Muscle of leg (tissue), 16 donors: ENCODE measurements at places on chromosomes 1 and 21. TPM values are rescaled to one million over a fixed set of nuclear protein-coding genes. Genes with fewer than 3 reads are reported as not detected.

The UBXN10 gene
- 0.22 TPM for total RNA-seq

The TAS1R2 gene
- total RNA-seq, result not detected

The LIN9 gene
- total RNA-seq, result 6.6 TPM

The BSND gene
- total RNA-seq, result not detected

The ELAPOR1 gene
- 0.27 TPM for total RNA-seq

The RNU1-4 gene
- 2,384 TPM for total RNA-seq

The VAMP4 gene
- 5.5 TPM for total RNA-seq

GRCh38 chr1:246039584-246039983, 467.5 kb downstream of the SMYD3 start:
- no peaks in the 10 kb centered on the region for H3K27me3 ChIP-seq
- H3K36me3 ChIP-seq, result no peaks in the 10 kb centered on the region
- H3K27ac ChIP-seq, result no peak overlapping the region
- no peak overlapping the region for H3K4me3 ChIP-seq
- DNase-seq, result peak; percentile 6

- DNase-seq, result no peak
- peaks cover 10% of the 10 kb centered on the region for H3K27me3 ChIP-seq
- no peaks in the 10 kb centered on the region for H3K4me1 ChIP-seq
- H3K36me3 ChIP-seq, result no peaks in the 10 kb centered on the region
These were observed 1.7 kb downstream of the F5 start for GRCh38 chr1:169584483-169585144.

DNA sequence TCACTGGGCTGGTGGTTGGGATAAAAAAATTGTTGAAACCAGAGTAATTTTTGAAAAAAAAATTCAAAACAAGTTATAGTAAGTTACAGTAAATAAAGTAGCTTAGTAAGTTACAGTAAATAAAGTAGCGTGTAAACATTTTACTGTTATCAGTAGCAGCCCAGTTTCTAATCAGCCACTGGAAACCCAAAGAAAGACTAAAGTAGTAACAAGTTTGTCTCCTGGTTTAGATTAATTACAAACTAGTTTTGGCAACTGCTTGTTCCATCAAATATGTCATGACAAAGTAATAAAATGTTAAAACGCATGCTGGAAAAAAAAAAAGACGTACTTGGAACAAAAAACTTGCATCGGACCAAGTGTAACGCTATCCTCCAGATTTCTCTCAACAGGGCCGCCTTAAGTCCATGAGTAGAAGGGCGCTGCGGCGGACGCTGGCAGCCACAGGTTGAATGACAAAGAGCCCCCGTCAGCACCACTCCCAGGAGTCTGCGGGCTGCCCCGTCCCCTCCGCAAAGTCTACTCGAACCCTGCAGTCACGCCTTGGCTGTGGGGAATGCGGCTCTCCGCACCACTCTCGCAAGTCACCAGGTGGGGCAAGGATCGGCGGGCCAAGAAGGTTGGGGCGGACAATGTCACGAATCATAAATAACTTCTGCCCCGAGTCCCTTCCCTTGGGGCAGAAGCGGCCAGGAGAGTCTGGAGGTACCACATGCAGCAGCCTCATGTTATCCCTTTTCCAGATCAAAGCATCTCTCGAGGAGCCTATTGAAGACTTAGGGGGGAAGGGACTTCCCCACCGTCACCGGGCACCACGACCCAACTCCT, 837 bp downstream of the SLC16A1 start:
- peak overlapping the region; percentile 94 for H3K4me3 ChIP-seq
- H3K27me3 ChIP-seq, result no peaks in the 10 kb centered on the region
- peak; percentile 68 for DNase-seq
- H3K4me1 ChIP-seq, result peaks cover 6% of the 10 kb centered on the region
- no peaks in the 10 kb centered on the region for H3K36me3 ChIP-seq

DNA sequence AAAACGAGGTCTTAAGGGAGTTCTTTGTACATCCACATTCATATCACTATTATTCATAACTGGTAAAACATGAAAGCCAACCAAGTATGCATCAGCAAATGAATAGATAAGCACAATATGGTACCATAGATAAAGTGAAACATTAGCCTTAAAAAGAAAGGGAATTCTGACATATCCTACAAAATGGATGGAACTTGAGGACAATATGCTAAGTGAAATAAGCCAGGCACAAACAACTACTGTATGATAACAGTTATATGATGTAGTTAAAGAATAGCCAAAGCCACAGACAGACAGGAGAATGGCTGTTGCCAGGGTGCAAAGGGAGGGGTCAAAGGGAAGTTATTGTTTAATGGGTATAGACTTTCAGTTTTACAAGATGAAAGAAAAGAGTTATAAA, 148.9 kb downstream of the EIF4G3 start:
- DNase-seq, result no peak
- no peaks in the 10 kb centered on the region for H3K36me3 ChIP-seq
- H3K4me3 ChIP-seq, result no peak overlapping the region
- no peak overlapping the region for H3K27ac ChIP-seq
- no peaks in the 10 kb centered on the region for H3K27me3 ChIP-seq

DNA sequence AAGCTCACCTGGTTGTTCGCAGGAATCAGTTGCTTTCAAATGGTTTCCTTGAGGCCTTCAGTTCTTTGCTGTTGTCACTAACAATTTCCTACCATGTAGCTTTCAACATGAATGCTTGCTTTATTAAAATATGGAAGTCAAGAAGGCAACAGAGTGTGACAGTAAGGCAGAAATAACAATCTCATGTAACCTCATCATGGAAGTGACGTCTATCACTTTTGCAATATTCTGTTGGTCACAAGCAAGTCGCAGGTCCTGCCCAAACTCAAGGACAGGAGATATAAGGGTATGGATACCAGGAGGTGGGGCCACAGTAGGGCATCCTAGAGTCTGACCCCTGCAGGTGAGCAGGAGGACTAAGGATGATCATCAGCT, 296.8 kb upstream of the ZP4 start:
- no peak for DNase-seq
- no peaks in the 10 kb centered on the region for H3K27me3 ChIP-seq
- H3K27ac ChIP-seq, result no peak overlapping the region
- no peak overlapping the region for H3K4me3 ChIP-seq
- no peaks in the 10 kb centered on the region for H3K4me1 ChIP-seq

DNA sequence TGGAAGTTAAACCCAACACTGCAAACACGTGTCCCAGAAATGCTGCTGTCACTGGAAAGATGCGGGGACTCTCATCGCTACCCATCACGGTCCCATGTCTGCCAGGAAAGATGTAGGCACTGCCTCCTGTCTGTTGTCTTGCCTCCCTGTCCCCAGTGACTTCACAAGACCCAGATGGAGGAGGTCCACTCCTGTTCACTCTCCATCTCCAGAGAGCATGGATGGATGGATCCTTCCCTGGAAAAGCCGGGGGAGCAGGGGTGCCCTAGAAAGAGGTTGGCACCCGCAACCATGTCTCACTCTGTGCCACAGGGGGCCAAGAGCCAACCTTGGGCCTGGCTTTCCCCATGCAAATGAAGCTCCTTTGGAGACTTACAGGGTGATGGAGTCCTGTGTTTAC, 135.5 kb downstream of the GLIS1 start:
- peaks cover 7% of the 10 kb centered on the region for H3K4me1 ChIP-seq
- DNase-seq, result no peak
- no peak overlapping the region for H3K27ac ChIP-seq
- H3K4me3 ChIP-seq, result no peak overlapping the region
- peaks cover 2% of the 10 kb centered on the region for H3K27me3 ChIP-seq

DNA sequence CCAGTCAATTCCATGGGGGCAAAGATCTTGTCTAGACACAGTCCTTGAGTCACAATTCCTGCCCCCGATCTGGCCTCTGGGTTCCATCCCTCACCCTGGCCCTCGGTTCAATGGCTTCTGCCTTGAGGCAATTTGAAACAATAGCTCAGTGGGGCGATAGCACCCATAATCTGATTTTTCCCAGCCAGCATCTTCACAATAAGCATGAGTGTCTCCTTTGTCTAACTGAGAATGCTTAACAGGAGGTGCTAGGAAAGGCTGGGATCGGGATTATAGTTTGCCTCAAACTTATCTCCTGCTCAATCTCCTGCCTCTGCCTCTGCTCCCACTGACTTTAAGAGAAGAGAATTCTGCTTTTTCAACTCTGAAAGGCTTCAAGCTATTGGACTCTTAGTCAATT, 293.9 kb upstream of the PROX1 start:
- H3K4me3 ChIP-seq, result no peak overlapping the region
- no peak overlapping the region for H3K27ac ChIP-seq
- no peak for DNase-seq
- no peaks in the 10 kb centered on the region for H3K36me3 ChIP-seq
- no peaks in the 10 kb centered on the region for H3K27me3 ChIP-seq
- H3K4me1 ChIP-seq, result no peaks in the 10 kb centered on the region

- no peak for DNase-seq
- peaks cover 4% of the 10 kb centered on the region for H3K36me3 ChIP-seq
- H3K27me3 ChIP-seq, result no peaks in the 10 kb centered on the region
These were observed 8.2 kb downstream of the BACH1 start for GRCh38 chr21:29306920-29307319.

DNA sequence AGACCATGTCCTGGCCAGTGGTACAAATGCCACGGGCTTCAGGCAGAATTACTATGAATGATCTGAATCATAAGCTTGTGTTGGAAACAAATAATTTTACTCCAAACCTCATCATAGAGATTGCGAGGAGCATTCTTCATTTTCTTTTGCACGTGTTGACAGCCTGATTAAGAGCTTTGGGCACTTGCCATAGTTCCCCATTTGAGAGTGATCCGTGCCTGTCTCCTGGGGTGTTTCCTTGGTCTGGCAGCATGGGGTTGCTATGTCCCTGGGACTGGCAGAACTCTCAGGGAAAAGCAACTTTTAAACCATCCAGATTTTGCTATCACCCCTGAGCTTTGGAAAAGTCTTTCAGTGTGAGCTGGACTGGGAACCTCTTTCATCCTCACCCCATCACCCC, 54.3 kb upstream of the KCNJ6 start:
- no peak overlapping the region for H3K27ac ChIP-seq
- H3K4me1 ChIP-seq, result no peaks in the 10 kb centered on the region
- H3K36me3 ChIP-seq, result no peaks in the 10 kb centered on the region
- H3K27me3 ChIP-seq, result peaks cover 5% of the 10 kb centered on the region

DNA sequence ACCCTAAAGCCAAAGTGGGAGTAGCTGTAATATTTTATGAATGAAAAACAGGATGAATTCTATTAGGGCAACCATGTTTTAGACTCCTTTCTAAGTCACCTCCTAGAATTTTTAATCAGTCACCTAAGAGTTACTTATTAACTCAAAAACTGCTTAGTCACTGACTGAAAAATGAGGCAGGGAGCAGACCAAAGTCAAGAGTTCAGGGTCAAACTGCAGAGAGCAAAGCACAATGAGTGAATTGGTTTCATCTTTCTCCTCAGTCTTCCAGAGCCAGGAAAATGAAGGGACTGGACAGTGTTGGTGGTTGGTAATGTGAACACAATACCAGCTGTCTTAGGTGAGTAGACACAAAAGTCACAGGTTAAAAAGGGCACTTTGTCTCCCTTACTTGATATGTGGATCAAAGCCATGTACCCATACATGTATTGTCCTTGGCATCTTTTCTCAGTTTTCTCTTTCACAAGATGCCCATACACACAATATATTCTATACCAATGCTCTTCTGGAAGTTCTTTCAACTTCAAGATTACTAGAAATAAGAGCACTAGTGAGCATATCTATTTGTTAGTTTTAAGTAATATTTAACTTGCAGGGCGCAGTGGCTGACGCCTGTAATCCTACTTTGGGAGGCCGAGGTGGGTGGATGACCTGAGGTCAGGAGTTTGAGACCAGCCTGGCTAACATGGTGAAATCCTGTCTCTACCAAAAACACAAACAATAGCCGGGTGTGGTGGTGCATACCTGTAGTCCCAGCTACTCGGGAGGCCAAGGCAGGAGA, 42.2 kb downstream of the ATP1B1 start:
- no peaks in the 10 kb centered on the region for H3K27me3 ChIP-seq
- H3K4me1 ChIP-seq, result no peaks in the 10 kb centered on the region
- no peak overlapping the region for H3K27ac ChIP-seq
- no peak for DNase-seq

DNA sequence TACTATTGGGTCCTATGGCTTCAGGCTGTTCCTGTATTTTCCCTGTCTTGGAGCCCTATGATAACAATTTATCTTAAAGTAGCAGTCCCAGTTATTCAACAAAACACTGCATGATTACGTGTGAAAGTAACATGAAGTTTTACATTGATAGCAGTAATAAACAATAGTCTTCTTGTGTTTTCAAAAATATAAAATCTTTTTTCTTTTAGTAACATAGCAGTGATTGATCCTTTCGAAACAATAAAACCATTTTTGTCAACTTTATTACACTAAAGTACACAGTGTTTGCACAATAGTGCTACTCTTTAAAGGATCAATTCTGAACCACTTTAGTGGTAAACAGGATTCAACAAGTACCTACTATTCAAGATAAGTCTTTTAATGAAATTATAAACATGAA, 90.6 kb downstream of the GPATCH2 start:
- H3K4me3 ChIP-seq, result no peak overlapping the region
- H3K27me3 ChIP-seq, result no peaks in the 10 kb centered on the region
- DNase-seq, result no peak
- H3K36me3 ChIP-seq, result no peaks in the 10 kb centered on the region
- H3K27ac ChIP-seq, result no peak overlapping the region

- H3K27me3 ChIP-seq, result no peaks in the 10 kb centered on the region
- no peaks in the 10 kb centered on the region for H3K36me3 ChIP-seq
- no peaks in the 10 kb centered on the region for H3K4me1 ChIP-seq
- no peak overlapping the region for H3K4me3 ChIP-seq
- H3K27ac ChIP-seq, result no peak overlapping the region
These were observed 39.7 kb upstream of the EXO1 start for GRCh38 chr1:241808265-241808664.

- DNase-seq, result no peak
- no peak overlapping the region for H3K4me3 ChIP-seq
- H3K4me1 ChIP-seq, result peaks cover 3% of the 10 kb centered on the region
- H3K27me3 ChIP-seq, result no peaks in the 10 kb centered on the region
- no peaks in the 10 kb centered on the region for H3K36me3 ChIP-seq
These were observed 12.7 kb upstream of the FAM89A start for GRCh38 chr1:231052777-231053176.

GRCh38 chr1:226590614-226591013, 42.0 kb downstream of the STUM start:
- H3K4me3 ChIP-seq, result no peak overlapping the region
- H3K36me3 ChIP-seq, result no peaks in the 10 kb centered on the region
